Progenitor cell of endocrine pancreas (in vitro differentiated cells): ENCODE measurements at places on chromosomes 16 and 17.

- no peak for DNase-seq
Measured at GRCh38 chr16:69486272-69486671, 61.9 kb downstream of the CYB5B start.

GRCh38 chr16:8967132-8967821 lies 3.6 kb upstream of the USP7 start:
- DNase-seq: no peak

- no peak for DNase-seq
Measured at GRCh38 chr16:28062847-28063521, 530 bp downstream of the GSG1L start.

- no peak for DNase-seq
Measured at GRCh38 chr16:86771506-86772460, 193.4 kb downstream of the FOXL1 start.

GRCh38 chr17:16383772-16384287 lies 2.9 kb downstream of the UBB start:
- no peak for DNase-seq

DNA sequence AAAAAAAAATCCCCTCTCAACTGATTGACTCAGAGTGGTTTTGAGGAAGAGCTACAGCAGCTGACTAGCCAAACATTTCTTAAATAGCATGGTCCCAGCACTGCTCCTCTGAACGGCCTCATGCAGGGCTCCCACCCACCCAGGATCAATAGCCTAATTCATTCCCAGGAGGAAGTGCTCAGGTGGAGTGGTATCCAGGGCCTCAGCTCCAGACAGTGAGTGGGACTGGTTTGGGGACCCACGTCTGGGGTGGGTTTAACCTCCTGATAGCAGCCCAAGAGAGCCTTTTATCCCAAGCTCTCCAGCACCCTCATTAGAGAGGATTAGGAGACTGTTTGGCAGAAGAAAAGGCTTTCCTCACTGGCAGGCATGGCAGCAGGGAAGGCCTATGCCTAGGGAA lies 68.5 kb upstream of the CDH5 start:
- no peak for DNase-seq

- no peak for DNase-seq
Measured at GRCh38 chr16:75965504-75966374, 239.4 kb upstream of the CPHXL start.

- no peak for DNase-seq
Measured at GRCh38 chr17:37604556-37604955, 4.7 kb downstream of the SYNRG start.

DNA sequence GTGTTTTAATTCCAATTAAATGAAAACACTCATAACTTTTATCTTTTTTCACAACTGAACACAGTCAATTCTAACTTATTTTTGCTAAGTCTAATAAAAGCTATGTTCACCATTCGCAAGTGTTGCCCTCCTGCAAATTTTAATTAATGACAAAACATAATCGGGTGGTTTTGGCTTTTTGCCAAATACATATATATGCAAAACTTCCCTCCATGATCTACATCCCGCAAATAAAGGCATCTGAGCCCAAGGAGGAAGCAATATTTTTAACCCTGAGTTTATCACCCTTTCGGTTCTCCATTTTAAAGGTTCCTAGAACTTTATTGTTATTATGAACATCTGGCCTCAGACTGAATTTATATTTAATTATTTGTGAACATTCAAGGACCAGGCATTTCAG lies 507.9 kb downstream of the CDH13 start:
- DNase-seq: no peak

- DNase-seq: no peak
Measured at GRCh38 chr17:69175625-69176456, 34.1 kb upstream of the ABCA6 start.

GRCh38 chr16:29804455-29805231 lies 1.7 kb upstream of the MAZ start:
- no peak for DNase-seq

GRCh38 chr17:77491921-77492445 lies 351.2 kb downstream of the SEC14L1 start:
- DNase-seq: no peak

- no peak for DNase-seq
Measured at GRCh38 chr17:3558603-3559269, 1.1 kb upstream of the TRPV3 start.

DNA sequence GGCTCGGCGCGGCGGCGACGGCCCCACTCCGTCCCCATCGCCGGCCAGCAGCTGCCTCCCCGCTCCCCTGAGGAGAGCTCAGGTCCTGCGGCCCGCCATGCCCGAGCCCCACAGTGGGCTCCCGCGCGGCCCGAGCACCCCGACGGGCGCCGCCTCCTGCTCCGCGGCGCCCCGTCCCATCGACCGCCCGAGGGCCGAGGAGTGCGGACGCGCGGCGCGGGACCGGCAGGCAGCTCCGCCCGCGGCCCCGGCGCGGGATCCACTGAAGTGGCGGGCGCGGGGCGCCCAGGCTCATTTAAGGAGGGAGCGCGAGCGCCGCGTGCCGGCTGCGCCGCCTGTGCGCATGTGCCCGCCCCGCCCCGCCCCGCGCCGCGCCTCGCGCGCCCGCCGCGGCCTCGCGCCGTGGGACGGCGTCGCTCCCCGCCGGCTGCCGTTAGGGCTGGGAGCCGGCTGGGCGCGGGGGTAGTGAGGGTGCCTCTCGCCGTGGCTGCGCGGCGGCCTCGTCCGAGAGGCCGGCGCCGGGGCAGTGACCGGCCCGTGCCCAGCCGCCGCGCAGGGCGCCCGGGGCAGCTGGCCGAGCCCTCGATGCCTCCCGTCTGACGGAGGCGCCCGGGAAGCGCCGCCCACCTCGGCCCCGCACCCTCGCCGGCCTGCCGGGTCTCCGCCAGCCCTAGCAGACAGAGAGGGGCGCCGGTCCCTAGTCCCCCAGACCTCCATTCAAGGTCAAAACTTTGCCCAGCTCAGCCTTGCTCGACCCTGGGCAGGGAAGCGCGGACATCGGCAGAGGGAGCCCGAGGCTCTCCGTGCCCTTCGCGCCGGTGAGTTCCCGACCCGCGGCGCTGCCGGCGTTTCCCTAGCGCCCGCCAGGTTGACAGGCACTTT lies at the start of gene NETO2:
NETO2 (minus strand) TSS at position 269 of the 882 bp plus-strand sequence. CDS start 333 bp downstream, outside the sequence.
- peak; percentile 60 for DNase-seq

DNA sequence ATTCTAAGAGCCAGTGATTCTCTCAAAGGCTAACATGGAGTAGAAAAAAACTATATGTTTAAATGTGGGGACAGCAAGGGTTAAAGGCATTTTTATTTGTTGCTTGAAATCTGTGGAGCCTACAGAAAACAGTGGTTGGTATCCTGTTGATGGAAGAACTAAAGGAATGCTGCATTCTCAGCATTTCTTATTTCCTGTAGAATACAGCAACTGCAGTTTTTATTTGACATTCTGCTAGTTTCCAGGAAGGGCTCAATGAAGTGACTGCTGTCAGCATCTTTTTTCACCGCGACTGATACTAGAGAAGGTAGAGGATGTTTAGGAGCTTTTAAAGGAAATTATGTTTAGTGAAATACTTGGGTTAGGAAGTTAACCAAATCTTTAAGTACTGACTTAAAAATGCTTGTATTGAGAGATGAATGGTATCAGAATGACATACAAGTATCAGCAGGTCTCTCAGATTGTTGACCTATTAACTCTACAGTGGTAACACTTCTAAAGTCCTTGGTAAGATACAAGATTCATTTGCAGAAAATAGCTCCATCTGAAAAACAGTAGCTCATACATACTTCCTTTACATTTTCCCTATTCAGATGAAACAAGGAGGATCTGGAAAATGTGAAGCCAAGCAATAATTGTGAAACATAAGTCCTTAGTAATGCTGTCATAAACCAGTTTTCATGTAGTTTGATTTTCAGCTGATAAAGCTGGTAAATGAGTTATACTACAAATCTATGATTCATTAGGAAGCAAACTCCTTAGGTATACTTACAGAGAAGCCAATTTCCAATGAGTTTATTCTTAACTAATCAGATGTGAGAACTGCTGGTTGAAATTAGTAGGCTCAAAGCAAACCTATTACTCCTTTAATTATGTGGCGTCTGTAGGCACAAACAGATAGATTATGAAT lies 15.2 kb downstream of the CLTC start:
- DNase-seq: no peak

DNA sequence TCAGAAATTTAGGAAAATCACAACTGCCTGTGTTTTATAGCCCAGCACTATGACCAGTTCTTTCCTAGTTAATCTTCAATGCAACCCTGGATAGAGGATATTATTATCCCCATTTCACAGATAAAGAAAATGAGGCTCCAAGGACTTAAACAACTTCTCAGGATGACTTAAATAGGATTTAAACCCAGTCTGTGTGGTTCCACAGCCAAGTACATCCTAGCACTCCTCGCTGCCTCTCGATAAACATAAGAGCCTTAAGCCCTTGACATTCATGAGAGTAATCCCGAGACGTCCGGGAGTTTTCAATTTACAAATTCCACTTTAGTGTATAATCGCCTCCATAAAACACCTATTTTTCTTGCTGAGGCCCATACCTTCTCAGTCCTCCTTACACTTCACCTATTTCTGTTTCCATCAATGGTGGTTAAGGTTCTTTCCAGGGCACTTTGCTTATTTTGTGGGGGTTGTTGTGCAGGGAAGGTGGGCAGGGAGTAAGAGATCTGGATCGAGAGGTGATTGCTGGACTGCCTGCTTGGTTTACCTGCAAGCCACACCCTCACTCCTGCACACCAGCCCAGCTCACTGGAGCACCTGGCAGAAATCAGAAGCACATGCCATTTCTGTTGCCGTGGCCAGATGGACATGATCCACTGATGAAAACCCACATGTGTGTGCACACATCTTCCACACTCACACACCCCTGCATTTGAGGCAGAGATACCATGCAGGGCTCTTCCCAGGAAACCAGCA lies 50.5 kb downstream of the ASIC2 start:
- DNase-seq: no peak

DNA sequence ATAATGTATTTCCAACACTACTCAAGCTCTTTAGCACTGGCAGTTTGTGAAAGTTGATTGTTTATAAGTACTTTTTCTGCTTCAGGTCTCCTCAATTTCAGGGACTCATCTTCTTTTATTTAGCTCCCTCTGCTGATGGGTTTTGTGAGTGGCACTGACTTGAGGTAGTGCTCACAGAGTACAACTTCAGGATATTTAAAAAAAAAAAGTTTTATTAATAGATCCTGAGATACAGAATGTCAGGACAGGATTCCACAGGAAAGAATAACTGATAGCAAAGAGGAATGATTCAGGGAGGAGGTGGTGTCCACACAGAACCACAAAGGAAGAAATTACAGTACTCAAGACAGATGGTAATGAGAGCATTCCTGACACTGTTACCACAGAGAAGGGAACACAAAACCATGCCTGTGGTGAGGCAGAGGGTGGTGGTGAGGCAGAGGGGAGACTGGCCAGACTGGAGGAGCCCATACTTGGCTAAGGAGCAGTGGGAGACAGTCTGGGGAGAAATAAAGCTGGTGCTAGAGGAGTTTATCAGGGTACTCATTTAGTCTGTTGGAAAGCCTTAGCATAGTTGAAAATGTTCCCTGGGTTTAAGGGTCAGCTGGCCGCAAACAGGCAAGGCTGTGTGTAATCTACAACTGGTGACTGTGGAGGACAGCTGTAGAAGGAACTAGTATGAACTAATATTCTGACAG lies 63.7 kb downstream of the SPAG9 start:
- DNase-seq: no peak

DNA sequence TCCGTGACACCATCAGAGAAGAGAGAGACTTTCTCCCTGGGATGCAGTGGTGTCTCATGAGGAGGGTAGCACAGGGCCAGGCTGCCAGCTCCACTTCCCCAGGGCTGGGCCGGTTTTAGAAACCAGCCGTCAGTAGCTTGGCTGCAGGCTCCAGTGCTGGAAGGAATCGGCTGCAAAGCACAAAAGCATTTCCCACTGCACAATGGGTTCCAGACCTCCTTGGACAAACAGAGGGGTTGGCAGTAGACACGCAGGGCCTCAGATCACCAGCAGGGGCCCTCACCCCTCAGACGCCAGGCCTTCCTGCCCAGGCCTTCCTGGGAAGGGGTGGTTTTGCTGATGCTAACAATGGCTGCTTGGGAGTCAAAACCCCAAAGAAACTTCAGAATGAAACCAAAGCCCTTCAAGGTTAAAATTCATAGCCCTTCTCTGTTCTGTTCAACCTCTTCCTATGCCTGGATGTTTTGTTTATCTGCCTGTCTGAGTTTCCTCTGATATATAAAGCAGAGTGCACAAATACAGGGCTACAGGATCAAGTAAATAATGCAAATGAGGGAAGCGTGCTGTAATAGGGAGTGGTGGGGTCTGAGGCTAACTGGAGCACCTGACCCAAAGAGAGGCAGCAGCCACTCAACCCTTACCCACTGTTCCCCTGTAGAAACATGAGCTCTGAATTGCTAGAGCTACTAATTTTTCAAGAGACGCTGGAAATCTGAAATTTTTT lies 26.2 kb downstream of the TEKT5 start:
- DNase-seq: no peak

GRCh38 chr16:49181791-49182518 lies 99.7 kb downstream of the CBLN1 start:
- DNase-seq: no peak

- DNase-seq: no peak
Measured at GRCh38 chr17:49779156-49779738, 9.2 kb upstream of the KAT7 start.

GRCh38 chr17:8847891-8848290 lies 19.6 kb downstream of the PIK3R6 start:
- DNase-seq: no peak

DNA sequence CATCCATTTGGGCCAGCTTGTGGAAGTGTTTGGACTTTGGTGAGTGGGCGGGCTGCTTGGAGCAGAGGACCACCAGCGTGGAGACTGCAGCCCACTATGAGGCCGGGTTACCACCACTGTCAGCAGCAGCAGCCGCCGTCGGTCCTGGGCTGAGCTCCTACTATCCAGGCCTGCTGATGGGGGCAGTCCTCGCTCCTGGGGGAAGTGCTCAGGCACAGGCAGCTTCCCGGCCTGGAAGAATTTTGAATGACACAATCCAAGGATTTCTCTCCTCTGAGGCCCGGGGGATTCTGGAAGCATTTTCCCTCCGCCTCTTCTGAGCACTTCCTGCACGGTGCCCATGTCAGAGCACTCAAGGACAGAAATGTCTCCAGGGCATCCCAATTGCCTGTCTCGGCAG lies 5.3 kb upstream of the NOD2 start:
- no peak for DNase-seq

DNA sequence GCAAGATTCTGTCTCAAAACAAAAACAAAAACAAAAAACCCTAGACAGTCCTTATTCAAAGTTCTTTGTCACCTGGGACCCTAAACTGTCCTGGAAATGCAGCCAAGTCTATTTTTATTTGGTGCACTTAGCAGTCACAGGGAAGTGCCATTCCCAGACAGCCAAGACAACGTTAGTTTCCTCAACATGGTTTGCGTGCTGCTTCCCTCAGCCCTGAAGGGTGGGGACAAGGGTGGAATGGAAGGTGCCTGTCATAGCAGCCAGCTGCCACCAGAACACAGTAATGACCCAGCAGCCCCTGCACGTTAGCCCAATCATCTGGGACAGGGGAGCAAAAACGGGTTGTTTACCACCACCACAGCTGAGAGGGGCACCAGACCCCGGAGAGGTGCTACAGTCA lies 16.9 kb downstream of the CREBBP start:
- DNase-seq: no peak

- DNase-seq: no peak
Measured at GRCh38 chr16:50724306-50724705, 17.6 kb upstream of the CYLD start.
